Colonic mucosa (tissue), 4 donors: ENCODE measurements at places on chromosomes 5 and 9. TPM values are rescaled to one million over a fixed set of nuclear protein-coding genes. Genes with fewer than 3 reads are reported as not detected.

Gene TMEM38B
- total RNA-seq: 28.5 TPM

Gene GARIN3
- not detected for total RNA-seq

Gene CCDC152
- 0.27 TPM for total RNA-seq

Gene FAM114A2
- 15.8 TPM for total RNA-seq

DNA sequence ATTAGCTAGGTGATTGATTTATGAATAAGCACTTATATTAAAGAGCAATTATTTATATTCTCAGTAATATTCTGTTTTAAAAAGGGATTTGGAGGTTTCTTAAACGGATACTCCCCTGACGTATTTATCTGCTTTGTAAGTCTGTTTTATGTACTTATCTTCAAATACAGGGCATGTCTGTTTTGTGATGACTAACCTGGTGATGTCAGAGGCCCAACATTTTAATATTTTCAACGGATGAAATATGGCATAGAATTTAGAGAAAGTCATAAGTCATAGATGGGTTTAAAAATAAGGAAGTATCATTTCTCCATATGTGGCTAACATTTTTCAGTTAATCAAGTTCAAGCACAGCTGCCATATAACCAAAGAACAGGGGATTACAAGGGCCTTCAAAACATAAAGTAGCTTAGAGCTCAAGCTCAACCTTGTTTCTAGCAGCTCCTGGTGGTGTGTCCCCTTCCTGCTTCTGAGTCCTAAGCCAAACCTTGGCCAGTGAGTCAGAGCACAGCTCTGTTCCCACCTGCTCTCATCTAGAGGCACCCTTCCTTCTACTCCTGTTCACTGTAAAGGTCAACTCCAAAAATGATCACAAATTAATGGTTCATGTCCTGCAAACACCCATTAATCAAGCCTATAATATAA lies 131.4 kb downstream of the OXCT1 start:
- no peak for DNase-seq
- H3K4me3 ChIP-seq: no peak overlapping the region
- H3K27me3 ChIP-seq: no peaks in the 10 kb centered on the region

DNA sequence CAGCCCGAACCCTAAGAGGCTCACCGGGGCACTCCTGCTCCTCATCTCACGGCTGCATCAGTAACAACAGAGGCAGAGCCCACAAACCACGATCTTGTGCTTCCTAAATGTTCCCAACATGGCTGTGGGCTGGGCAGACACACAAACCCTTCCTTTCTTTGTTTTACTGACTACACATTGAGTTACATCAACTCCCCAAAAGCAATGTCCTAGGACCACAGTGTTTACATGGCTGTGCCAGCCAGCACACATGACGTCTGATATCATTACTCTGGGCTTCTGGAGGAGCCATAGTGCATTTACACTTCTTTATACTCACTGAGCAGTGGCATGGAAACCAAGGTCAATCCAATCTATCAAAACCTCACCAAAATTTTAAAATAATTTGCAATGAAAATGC lies 101.4 kb downstream of the LHFPL2 start:
- H3K4me3 ChIP-seq: no peak overlapping the region
- H3K27me3 ChIP-seq: no peaks in the 10 kb centered on the region
- no peaks in the 10 kb centered on the region for H3K36me3 ChIP-seq

DNA sequence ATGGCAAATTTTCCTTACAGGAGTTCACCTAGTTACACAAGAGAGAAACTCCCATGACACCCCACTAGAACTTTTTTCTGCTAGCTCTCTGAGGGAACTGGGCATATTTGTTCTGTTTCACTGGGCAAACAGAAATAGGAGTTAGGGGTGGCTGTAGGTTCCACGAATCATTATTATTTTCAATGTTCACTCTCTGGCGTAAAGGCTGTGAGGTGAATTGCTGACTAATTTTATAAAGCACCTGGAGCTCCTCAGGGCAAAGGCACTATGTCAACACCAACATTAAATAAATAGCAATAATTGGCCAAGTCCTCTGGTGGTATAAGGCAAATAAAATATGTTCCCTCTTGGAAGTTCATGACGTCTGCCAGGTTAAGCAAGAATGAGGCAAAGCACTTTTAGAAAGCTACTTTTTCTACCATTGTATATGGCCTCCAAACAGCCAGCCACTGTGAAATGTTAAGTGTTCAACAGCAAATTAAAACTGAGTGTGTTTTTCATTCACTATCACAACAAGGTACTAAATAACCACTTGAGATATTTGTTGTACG lies 344.6 kb downstream of the PDE4D start:
- H3K36me3 ChIP-seq: no peaks in the 10 kb centered on the region
- no peaks in the 10 kb centered on the region for H3K27me3 ChIP-seq
- H3K27ac ChIP-seq: no peak overlapping the region
- DNase-seq: no peak
- no peak overlapping the region for H3K4me3 ChIP-seq

DNA sequence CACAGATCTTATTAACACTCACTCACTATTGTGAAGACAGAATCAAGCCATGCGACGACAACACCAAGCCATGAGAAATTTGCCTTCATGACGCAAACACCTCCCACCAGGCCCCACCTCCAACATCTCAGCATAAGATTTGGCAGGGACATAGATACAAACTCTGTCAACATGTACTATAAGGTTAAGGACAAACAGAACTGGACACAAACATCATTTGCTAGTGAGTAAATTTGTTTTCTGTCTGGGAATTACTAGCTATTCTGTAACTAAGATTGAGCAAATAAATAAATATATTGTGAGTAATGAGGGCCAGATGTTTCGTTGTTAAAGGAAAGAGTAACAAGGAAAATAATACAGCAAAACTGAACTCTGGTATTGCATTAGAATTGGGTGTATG lies 15.7 kb upstream of the KCNN2 start:
- H3K36me3 ChIP-seq: no peaks in the 10 kb centered on the region
- H3K4me3 ChIP-seq: no peak overlapping the region
- no peak overlapping the region for H3K27ac ChIP-seq
- DNase-seq: no peak
- no peaks in the 10 kb centered on the region for H3K4me1 ChIP-seq
- H3K27me3 ChIP-seq: no peaks in the 10 kb centered on the region

GRCh38 chr9:79651251-79651795 lies 79.6 kb downstream of the TLE4 start:
- no peak overlapping the region for H3K27ac ChIP-seq
- no peaks in the 10 kb centered on the region for H3K36me3 ChIP-seq
- H3K4me3 ChIP-seq: no peak overlapping the region
- DNase-seq: no peak

- DNase-seq: no peak
- no peaks in the 10 kb centered on the region for H3K4me1 ChIP-seq
- no peak overlapping the region for H3K27ac ChIP-seq
- no peak overlapping the region for H3K4me3 ChIP-seq
Measured at GRCh38 chr5:4547547-4547946, 592.6 kb upstream of the ADAMTS16 start.
